ENCODE measurements at places on chromosomes 11 and 22.

DNA sequence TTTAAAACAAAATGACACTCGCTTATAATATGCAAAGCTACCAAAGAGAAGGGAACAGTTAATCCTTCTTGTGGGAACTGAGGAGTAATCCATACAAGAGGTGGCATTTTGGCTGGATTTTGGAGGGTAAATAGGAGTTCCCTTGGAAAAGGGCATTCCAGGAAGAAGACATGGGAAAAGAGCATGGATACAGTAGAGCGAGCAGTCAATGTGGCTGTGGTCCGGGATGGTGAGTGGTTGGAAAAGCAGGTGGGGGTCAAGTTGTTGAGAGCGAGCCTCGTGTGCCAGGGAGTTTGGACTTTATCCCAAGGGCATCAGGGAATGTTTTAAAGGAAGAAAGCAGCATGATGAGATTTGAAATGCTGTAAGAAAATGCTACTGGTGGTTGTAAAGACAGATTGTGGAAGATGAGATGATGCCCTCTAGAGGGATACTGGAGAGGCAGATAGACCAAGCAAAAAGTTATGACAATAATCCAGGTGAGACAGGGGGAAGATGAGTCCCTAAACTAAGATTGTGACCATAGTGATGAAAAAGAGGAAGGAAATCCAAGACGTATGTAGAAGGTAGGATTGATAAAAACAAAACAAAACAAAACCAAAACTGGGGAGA, 3.8 kb upstream of the MMP7 start:
- DNase-seq: no peak

DNA sequence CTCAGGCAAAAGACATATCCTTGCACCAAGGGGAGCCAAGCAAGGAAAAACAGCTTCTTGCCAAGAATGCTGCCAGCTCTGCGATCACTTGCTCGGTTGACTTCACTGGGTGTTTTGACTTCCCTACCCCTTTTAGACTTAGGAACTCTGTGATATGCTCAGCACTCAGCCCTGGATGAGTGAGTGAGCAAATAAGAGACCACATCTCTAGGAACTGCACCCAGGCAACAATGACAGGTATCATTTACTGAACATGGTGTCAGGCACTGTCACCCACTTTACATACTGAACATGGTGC, 3.7 kb upstream of the IRAG1 start:
- DNase-seq: no peak

DNA sequence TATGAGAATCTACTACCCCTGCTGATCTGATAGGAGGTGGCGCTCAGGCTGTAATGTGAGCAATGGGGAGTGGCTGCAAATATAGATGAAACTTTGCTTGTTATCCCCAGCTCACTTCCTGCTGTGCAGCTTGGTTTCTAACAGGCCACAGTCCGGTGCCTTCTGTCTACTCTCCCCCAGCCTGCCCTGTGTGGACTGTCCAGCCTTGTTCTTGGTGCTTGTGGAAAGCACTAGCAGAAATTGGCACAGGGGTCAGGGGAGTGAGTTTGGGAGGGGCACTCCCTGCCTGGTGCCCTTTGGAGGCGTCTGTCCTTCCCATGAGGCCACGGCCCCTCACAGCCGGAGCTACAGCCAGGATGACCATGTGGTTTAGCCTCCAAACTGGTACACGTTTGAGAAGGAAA, 14.3 kb downstream of the MOV10L1 start:
- no peak for DNase-seq

- DNase-seq: peak; percentile 58
Observed at GRCh38 chr11:75325713-75326438, 25.6 kb downstream of the ARRB1 start.

DNA sequence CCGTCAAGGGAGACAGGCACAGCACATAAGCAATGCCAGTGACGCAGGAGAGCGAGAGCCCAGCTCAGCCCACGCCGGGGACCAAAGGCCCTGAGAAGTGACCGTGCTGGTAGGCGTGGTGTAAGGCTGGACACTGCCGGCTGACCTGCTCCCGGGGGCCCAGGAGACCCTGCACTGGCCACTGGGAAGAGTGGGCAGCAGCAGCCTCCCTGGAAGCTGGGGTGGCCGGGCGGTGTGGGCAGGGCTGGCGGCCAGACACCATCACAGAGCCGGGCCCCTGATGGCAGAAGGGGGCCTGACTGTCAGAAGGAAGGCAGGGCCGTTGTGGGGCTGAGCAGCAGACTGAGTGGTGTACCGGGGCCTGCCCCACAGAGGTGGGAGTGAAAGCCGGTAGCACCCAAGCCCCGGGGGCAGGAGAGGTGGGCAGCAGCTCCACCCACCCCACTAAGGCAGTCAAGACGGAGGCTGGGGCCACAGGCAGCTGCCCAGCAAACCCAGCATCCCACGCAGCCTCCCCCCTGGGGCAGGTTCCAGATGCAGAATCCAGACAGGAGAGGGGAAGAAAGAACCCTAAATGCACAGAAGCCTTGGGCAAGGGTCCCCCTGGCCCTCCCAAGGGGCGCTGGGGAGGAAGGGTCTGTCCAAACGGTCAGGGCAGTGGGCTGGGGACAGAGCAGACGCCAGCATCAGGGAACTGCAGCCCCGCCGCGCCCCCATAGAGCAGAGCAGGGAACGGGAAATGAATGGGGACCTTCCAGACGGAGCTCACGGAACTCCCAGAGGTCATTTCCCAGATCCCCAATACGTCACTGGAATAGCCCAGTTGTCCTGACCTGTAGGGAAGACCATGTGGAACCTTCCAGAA, 205.2 kb downstream of the BRD1 start:
- no peak for DNase-seq

- DNase-seq: no peak
Observed at GRCh38 chr11:66072081-66072480, 2.0 kb downstream of the PACS1 start.

DNA sequence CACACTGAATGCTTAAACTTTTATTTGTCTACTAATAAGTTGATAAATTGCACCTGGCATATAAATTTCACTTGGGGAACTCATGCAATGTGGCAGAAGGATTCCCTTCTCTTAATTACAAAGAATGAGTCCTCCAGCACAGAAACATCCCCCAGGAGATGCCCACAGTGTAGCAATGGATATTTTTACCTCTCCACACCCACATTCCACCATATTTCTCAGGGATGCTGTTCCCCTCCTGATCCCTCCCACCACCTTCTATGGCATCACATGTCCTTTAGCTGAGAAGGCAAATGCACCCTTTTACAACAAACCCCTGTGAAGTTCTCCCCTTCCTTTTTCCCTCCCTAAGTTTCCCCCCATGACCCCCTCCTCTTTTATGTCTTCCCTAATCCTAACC, 56.1 kb upstream of the UBASH3B start:
- DNase-seq: no peak

- DNase-seq: no peak
Observed at GRCh38 chr11:1226226-1226985, 3.5 kb downstream of the MUC5B start.

- no peak for DNase-seq
Observed at GRCh38 chr11:78094250-78094649, 14.6 kb upstream of the NDUFC2 start.

DNA sequence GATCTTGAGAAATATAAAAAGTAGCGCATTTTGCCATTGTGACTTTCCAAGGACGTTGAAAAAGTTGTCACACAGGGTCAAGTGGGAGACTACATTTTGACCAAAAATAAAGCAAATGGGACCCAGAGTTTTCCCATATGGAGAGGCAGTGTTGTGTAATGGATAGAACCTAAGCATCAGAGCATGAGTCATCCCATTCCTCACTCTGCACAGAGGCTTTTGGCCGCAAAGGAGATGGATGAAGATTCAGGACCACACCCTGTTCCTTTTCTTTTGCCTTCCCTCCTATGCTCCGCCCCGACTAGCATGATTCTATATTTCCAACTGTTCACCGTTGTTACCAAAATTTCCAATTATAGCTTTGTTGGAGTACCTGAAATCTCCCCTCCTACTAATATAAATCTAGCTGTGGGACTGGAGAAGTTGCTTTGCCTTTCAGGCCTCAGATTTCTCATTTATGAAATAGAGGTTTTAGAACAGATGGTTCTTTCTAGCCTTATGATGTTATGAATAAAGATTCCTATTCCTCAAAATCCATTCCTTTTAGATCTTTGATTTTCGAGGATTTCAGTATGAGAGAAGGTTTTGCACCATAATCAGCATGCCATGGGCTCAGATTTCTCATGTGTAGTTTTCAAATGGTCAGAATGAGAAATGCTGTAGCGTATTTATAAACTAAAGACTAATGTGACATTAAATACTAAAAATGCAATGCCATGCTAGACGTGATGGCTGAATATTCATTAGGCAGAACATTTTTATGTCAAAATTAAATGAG, 921.9 kb upstream of the TENM4 start:
- no peak for DNase-seq

- no peak for DNase-seq
Observed at GRCh38 chr11:94544646-94545263, 1.0 kb downstream of the FUT4 start.

- DNase-seq: no peak
Observed at GRCh38 chr11:31814176-31814868, 3.2 kb upstream of the PAX6 start.

- no peak for DNase-seq
Observed at GRCh38 chr11:7531011-7531410, 17.2 kb downstream of the PPFIBP2 start.

- DNase-seq: no peak
Observed at GRCh38 chr11:70505331-70505731, 107.0 kb downstream of the CTTN start.

- no peak for DNase-seq
Observed at GRCh38 chr11:32701616-32702015, 92.8 kb downstream of the CCDC73 start.

- DNase-seq: no peak
Observed at GRCh38 chr22:19638282-19639015, 75.9 kb upstream of the SEPTIN5 start.

DNA sequence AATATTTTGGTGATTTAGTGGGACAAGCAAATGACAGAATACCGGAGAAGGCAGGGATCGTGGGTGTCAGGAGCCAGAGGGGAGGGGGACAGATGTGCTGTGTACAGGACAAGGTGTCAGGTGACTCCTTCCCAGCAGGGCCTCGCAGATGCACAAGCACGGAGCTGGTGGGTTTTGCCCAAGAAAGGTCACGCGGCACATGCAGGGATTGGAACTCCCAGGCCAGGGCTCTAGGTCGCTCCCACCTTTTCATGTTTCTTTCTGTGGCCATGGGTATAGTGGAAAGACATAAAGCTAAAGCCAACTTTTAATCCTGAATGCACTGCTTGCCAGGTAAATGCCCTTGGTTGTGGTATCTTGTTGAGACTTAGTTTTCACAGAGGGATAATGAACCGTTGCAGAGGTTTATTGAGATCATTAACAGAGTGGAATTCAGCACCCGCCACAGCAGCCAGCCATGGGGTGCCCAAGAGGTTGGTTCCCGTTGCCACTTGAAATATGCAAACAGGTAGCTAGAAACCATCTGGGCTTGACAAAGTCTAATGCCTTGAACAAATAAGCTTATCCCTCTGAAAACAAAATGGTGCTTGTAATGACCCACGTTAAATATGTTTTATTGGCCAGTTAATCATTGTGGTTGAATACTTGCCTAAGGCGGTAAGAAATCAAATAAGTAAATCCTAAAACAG, 10.1 kb downstream of the C22orf23 start:
- no peak for DNase-seq

GRCh38 chr11:126115816-126116331, 53.2 kb upstream of the CDON start:
- DNase-seq: peak; percentile 32
